ENCODE measurements at places on chromosomes 1 and 21.

DNA sequence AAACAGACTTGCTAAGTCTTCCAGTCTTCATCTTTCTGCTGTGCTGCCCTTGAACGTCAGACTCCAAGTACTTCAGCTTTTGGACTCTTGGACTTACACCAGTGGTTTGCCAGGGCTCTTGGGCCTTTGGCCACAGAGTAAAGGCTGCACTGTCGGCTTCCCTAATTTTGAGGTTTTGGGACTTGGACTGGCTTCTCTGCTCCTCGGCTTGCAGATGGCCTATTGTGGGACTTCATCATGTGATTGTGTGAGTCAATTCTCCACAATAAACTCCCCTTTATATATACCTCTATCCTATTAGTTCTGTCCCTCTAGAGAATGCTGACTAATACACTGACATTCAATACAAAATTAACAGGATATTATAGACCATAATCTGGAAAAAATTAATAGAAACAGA lies 628.1 kb downstream of the PLPP3 start:
- no peak for DNase-seq

DNA sequence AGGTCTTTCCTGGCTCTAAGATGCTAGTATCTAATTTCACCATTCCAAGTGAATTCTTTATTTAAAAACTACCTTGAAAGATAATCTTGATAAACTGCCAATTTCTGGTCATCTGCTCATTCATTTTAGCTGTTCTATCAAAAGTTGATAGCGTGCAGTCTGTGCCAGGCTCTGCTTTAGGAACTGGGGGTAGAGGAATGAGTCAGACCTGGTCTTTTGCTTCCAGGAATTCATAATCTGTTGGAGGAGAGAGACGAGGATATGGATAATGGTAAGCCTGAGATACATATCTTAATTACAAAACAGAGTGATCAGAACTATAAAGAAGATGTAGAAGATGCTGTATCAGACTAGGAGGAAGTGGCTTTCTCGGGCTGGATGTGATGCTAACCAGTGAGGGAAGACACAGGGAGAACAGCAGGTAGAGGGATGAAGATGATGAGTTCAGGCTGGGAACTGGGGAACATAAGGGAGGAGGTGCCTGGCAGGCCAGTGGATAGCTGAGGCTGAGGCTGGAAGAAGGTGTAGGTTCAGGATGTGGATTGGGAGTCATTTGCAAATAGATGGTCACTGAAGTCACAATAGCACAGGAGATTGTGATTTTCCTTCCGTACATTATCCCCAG lies 12.3 kb upstream of the PHC2 start:
- no peak for DNase-seq

DNA sequence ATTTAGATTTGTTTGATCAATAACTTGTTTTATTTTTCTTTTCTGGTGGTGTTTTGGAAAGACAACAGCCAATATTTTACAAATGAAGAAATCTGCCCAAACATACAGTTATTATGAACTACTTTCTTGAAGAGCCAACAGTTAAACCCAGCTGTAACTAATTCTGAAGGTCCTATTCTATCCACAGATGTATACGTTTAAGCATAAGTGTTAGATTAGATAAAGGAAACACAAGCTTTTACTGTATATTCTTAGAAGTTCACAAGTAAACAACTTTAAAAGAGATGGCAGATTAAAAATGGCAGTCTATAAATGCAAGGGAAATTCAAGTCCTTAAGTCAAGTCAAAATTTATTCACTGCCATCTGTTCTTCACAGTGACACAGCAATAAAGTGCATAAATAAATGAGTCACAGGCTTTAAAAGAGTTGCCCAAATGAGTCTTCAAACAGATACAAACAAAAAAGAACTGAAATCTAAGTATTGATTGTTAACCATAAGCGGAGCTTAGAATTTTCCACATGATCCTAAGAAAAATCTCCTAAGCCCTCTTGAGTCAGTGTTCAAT lies 49.9 kb upstream of the KCNH1 start:
- no peak for DNase-seq

GRCh38 chr1:21955501-21956281 lies 18.6 kb upstream of the HSPG2 start:
- DNase-seq: no peak

DNA sequence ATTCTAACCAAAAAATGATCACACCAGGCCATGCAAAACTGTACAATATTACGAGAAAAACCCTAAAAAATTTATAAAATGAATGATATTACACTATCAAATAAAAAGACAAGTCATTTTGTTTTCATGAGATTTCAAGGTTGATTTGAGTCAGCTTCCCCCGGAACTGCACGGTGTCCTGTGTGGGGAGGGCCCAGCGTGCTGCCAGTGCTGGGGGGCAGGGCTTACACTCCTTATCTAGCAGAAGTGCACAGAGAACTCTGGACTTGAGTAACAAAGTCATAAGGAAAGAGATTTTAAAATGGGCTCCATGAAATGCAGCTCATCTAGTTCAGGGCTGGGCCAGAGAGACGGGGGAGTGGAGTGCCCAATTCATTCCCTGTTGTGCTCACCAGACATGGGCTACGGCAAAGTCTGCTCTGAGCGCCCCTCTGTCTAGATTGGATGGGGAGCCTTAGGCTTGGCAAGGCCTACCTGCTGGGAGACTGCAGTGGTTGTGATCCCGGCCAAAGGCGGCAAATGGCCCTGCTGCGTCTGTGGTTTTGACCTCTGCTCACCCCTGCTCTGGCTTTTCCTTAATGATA lies 50.1 kb downstream of the COQ8A start:
- no peak for DNase-seq

- DNase-seq: no peak
Measured at GRCh38 chr1:223708651-223709268, 3.6 kb upstream of the CAPN2 start.

- no peak for DNase-seq
Measured at GRCh38 chr21:38910390-38911067, 104.8 kb downstream of the ETS2 start.

- peak; percentile 59 for DNase-seq
Measured at GRCh38 chr1:160579216-160579701, at the start of gene CD84. TSS of gene CD84 (minus strand) at chr1:160579496. CDS start at chr1:160579437, 59 bp downstream.

DNA sequence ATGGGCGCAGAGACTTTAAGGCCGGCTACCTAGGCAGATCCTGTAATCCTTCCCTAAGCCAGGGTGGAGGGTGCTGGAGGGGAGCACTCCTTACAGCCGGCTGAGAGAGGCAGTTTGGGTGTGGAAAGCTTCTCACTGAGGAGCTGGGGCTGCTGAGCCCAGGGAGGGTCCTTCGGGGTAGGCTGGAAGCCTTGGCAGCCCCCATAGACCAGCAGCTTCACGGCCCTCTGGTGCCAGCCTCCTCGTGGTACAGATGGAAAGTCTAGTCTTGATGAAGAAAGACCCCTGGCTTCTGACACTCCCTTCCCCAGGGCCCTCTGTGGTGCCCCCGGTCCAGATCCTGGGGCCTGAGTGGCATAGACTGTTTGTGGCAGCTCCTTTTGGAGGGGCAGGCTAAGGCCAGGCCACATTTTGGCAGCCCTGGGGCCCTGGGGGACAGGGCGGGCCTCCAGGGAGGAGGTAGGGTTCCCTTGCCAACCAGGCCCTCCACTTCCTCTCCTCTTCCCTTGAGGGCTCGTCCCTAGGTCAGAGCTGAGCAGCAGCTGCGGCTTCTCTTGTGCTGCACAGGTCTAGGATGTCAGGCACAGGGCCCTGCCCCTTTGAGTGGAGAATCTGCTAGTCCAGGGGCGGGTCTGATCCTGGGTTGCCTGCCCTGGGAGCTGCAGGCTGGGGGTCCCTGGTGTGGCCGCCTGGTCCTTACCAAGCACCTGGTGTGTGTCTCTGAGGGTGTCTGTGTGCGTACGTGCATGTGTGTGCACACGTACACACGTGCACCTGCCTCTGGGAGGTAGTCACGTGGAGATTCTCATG lies 4.8 kb downstream of the AMPD2 start:
- peak; percentile 62 for DNase-seq

DNA sequence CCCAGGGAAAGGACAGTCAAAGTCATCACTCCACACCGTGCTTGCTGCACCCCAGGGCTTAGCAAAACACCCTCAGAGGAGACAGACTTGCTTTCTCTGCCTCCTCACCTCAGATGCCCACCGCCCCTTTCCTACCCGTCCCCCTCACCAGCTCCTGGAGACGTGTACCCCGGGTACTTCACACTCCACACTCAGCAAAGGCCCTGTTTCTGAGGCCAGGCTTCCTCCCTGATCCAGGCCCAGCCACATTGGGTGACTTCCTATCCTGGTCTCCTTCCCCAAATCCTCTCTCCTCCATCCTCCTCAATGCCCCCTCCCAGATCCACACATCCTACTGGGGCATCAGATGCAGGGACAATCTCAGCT lies 116.7 kb downstream of the DMRTB1 start:
- DNase-seq: no peak

- no peak for DNase-seq
Measured at GRCh38 chr1:67803380-67804279, 29.6 kb downstream of the GNG12 start.

DNA sequence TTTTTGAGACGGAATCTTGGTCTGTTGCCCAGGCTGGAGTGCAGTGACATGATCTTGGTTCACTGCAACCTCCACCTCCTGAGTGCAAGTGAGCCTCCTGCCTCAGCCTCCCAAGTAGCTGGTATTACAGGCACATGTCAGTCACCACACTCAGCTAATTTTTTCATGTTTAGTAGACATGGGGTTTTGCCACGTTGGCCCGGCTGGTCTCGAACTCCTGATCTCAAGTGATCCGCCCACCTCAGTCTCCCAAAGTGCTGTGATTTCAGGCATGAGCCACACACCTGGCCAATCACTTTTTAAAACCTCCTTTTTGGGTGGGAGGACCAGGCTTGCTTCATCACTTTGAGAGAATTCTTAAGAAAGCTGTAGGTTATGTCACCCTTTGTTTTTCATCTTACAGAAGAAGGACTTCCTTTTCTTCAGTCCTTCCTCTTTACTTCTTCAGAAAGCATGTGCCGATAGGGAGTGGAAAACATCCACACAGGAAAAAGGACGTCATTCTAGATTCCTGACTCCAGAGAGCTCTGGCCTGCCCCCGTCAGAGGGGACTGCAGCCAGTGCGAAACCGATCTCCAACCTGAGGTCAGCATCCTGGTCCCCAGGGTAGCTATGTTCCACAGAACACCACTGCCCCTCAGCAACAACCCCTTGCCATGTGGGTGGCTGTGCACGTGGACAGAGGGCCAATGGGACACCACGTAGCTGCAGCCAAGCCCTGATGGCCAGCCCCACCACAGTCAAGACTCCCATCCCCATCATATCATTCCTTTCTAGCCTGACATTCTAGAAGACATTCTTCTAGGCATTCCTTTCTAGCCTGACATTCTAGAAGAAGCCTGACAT lies 21.9 kb downstream of the NCF2 start:
- no peak for DNase-seq

DNA sequence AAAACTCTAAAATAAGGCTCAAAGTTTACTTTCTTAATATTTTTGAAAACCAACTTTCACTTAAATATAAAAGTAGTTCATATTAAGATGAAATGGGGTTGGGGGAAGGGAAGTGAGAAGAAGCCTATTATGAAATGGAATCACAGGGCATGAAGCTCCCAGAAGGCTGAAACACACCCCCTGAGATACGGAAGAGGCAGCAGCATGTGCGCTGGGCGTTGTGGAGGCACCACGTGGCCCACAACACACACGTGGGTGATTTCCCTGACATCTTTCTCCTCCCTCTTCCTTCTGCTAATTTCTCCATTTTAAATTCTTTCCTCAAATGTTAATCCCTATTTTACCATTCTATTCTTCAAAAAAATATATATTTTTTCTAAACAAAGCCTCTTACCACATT lies 35.6 kb upstream of the SEC16B start:
- DNase-seq: no peak

GRCh38 chr1:99507906-99508732 lies 137.8 kb upstream of the PALMD start:
- no peak for DNase-seq

DNA sequence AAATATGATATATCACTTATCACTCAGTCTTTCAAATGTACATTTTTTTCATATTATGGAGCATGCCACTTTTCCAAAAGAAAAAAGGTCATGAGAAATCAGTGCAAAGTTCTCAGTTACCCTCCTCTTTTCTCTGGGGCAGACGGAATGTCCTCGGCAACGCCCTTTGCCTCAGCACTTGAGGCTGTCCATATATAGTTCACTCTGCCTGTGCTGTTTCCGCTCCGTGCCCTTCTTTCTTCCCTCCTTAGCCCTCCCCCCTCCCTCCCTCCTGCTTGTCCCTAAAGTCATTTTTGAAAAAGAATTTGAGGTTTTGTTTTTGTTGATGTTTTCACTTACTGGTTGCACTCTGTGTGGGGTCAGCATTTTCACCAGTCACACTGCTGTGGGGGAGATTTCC lies 5.4 kb downstream of the BARHL2 start:
- no peak for DNase-seq

All from B cell (primary cell).